ENCODE measurements at places on chromosomes 1 and 21.

DNA sequence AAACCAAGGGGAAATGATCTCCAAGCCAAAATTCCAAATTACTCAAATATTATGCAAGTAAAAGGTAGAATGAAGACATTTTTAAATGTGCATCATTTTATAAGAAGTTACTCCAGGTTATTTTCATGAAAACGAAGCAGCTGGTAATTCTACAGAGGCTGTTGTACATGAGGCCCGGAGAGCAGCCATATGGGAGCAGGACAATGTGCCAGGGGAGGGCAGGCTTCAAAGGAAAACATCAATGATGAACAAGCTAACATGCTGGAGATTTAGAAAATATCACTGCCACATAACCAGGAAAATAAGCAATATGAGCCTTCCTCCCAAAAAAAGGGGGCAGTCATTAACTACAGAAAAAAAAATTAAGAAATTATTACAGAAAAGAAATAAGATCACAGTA, 109.1 kb downstream of the TIAM1 start:
- DNase-seq: no peak

GRCh38 chr1:210770396-210770984, 363.5 kb downstream of the KCNH1 start:
- no peak for DNase-seq

DNA sequence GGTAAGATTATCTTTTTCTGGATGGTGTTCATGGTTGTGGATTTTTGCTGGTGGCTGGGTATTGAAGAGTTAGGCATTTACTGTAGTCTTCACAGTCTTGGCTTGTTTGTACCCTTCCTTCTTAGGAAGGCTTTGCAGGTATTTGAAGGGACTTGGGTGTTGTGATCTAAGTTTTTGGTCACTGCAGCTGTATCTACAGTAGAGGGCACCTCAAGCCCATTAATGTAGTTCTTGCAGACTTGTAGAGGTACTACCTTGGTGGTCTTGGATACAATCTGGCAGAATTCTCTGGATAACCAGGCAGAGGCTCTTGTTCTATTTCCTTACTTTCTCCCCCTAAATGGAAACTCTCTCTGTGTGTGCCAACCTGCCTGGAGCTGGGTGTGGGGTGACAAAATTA, 155.8 kb upstream of the BRINP3 start:
- no peak for DNase-seq

GRCh38 chr1:28087614-28088167, 719 bp downstream of the EYA3 start:
- DNase-seq: no peak

GRCh38 chr1:12327566-12327965, 97.7 kb downstream of the VPS13D start:
- no peak for DNase-seq

DNA sequence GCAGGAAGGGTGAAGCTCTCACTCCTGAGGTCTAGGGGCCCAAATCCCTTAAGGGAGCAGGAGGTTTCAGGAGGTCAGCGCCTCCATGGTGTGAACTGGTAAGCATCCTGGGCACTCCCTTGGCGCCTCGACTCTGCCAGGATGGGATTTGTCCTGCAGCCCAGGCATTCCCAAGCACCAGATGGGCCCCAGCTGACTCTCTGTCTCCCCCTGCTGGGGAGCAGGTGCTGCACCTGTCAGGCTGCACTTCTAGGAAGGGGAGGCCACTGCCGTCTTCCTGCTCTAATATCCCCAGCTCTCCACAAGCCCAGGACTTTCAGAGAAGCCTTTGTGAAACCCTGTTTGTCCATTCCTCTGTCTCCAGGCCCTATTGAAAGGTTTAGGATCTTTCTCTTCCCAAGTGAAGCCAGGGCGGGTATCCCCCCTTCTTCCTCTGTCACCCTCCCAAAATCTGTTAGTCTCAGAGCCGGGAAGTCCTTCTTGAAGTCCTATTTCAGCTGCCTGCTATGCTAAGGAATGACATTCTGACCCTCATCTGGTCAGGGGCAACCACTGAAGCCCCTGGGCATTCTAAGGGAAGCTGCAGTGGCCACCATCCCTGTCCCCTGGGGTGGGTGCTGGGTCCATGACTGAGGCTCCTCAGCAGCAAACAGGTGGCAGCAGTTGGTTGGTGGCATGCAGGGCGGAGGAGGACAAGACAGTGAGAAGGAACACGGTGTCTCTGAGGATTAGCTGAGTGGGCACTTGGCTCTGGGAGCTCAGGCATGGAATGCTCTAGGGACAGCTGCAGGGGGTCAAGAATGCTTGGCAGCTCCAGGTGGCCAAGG, 3.2 kb downstream of the MYBPH start:
- DNase-seq: no peak

DNA sequence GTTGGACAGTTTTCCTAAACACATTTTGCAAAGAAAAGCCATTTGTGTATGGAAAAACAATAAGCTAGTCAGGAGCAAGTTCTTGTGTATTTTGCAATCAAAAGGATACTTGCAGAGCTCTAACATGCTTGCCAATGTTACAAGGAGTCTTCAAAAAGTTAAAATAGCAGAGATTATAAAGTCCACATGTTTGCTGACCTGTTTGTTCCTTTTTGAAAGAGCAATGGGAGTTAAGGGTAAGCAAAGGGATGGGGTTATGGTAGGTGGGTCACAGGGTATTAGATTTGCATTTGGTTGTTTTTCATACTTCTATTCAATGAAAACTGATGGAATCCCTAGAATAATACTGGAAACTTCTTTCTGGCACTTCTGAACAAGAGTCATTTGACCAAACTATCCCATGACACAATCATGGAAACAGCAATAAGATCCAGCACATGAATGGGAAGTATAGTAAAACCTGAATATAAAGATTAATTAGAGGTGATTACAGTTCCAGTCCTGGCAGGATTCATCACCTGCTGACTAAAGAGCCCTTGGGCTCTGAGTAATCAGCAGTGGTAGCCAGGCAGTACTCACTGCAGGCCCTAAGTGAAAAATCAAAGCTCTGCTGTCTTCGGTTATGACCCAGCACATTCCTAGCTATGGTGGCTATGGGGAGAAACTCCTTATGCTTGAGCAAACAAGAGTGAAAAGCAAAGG, 27.1 kb upstream of the ZC3H11B start:
- DNase-seq: no peak

DNA sequence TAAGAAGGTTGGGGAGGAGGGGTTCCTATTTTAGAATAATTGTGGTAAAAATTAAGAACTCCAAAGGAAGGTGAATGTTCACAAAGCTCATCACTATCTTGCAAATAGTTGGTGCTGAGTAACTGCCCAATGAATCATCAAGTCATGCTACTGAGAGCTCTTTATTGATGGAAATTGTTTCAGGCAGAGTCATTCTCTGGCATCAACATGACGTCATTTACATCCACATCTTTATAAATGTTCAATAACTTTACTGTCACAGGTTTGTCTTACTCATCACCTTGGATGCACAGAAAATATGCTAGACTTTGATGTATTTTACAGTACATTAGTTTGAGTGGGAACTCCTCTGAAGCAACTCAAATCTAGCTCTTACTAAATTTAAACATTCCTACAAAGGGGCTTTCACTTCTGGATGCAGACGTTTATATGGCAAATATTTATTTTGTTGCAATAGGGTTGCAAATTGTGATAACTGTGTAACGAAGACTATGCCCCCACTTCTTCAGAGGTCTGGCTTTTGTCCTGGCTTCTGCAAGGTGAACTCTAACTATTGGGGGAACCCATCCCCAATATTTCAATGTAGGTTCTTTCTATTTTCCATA, 273.7 kb upstream of the AJAP1 start:
- DNase-seq: no peak

DNA sequence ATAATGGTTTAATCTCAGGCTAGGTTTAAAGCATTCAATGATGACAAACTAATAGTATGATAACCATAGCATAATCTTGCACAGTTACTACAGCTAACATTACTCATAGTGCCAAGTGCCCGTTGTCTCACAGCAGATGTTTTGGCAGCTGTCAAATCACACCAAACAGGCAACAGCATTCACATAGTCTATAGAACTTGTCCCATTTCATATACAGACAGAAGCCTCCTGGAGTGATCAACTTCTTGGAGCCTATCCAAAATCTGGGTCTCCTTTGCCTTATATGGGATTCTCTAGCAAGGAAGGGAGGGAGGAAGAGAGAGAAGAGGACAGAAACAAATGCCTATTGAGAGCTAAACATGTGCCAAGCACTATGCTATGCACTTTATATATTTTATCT, 250.6 kb upstream of the ZP4 start:
- DNase-seq: no peak

DNA sequence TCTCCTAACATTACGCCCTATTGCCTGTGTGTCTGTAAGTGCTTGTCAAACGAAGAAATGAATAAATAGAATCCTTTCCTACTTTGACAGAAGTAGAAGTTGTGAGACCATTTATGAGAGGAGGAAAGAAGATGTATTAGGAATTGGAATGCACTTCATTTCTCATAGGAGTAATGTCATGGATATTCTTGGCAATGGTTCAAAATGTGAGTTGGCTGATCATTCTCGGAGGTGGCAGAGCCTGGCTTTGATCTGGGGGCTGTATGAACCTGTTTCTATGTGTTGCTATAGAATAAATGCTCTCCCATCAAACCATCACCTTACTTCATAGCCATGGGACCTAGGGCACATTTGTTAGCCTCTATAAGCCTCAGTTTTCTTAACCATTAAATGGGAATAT, 10.1 kb upstream of the SERBP1 start:
- DNase-seq: no peak

DNA sequence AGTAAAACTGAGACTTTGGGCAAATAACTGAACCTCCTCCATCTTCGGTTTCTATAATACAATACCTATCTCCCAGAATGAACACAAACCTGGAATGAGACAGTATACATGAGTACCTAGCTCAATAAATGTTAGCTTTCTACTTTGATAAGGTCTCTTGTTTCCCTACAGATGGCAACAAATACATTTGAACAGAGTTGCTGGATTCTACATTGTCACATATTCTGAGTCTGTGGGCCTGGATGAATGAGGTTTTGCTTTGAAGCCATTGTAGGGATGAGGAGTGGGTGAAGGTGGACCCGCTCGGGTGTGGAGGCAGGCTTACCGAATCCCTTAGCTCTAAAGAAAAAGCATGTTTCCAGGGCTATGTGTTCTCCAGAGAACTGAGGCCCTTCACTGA, 13.9 kb upstream of the FYB2 start:
- no peak for DNase-seq

GRCh38 chr1:181087400-181087901, 1.0 kb upstream of the IER5 start:
- no peak for DNase-seq

DNA sequence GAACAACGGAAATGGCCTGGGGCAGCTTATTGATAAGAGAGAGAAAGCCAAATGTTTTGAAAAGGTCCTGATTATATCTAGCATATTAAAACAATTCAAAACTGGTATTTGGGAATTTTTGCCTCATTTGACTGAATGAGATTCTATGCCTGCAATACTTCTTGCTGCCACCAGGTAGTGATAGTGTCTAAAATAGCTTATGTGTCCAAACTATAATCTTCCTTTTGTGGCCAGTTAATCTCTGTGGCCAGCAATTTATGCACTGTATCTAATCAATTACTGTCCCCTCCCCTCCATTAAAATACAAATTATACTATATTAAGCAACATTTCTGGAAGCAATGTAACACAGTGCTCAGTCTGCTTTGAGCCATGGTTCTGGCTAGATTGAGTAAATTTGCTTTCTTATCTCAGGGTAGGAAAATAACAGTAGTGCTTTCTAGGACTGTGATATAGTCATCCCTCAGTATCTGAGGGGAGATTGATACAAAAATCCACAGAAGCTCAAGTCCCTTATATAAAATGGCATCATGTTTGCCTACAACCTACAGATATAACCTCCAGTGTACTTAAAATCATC, 91.8 kb downstream of the FOXD2 start:
- no peak for DNase-seq

DNA sequence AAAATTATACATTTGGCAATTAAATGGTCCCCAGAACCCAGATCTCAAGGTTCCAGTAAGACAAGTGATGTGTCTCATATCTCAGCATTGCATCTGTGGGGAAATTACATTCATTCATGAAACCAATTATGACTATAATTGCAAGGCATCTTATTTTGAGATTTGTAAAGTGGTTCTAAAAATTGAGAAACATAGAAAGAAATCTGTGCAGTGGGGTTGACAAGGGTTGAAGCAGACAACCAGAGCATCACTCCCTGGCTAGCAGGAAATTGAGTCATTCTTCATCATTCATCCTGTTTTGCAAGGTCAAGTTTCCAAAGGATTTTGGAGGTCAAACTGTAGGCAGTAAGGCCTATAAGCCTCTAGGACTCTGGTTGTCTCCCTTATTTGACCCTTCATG, 25.1 kb upstream of the MROH9 start:
- no peak for DNase-seq

DNA sequence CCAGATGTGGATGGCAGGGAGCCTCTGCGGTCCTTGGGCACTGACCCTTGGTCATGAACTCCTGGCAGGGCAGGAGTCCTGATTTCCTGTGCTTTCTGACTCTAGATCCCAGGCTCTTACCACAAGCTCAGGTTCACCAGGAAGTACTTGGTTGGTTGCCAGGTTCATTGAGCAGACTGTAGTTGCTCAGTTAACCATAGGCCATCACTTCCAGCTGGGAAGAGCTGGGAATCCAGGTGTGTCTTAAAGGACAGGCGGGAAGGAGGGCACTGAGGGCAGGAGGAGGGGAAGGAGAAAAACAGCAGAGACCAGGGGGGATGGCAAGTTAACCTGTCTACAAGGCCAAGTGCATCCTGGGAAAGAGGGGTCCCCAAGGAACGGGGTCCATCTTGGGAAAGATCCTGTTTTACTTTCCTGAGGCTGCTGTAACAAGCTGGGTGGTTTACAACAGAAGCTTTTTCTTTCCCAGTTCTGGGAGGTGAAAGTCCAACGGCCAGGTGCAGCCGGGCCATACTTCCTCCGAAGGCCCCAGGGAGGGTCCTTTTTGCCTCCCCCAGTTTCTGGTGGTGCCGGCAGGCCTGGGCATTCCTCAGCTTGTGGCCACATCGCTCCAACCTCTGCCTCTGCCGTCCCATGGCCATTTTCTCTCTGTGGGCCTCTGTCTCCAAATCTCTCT, 11.6 kb downstream of the KCNAB2 start:
- no peak for DNase-seq

DNA sequence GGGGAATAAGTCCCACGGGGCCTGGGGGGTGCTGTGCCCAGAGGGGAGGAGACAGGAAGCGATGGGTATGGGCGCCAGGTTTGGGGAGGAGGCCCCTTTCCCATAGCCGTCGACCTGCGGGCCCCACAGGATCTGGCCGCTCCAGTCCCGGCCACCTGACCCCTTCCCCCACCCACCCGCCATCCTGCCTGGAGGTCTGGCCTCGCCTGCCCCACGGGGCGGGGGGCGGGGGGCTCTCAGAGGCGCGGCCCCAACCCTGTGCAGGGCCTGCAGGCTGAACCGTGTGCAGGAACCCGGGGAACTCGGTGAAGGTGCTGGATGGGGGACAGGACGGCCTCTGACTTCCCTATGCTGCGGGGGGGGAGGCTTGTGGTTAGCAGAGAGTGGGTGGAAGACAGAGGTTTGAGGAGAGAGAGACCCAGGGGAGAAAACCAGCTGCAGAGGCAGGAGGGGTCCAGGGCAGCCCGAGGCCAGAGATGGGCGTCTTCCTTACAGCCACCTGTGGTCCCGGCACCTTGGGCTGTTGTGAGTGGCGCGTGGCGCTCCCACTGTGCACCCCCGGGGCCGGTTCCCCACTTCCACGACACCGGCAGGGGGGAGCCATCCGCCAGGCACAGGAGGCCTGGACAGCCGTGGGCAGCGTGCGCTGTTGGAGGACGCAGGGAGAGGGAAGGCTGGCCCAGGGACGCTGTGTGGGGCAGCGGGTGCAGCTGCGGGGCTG, 2.5 kb upstream of the TNFRSF18 start:
- no peak for DNase-seq

- DNase-seq: no peak
These were observed 65.8 kb upstream of the RAB4A start for GRCh38 chr1:229204921-229205777.

All from activated T-helper 1 cell treated with Interleukin-2 at 50 U/mL for 16 hours (primary cell).